NCI-H187 treated with DMSO at 0.1 percent for 48 hours (cell line): ENCODE measurements at places on chromosomes 7 and 10.

DNA sequence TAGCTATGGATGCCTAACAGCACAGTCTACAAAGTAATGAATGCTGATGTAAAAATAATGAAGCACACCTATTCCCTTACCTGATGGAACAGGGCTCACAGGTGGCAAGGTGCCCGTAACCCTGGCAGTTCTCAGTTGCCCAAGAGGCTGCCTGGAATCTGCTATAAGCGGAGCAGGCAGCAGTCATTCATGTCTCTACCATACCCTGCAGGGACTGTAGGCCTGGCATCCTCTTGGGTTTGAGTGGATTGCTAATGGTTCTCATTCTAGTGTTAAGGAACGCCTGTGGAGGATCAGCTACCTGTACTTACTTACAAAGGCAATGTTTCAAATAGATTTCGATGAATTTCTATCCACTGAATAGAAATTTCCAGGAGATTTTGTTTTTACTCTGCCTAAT is 38.4 kb downstream of the BAIAP2L1 start:
- no peak for DNase-seq

DNA sequence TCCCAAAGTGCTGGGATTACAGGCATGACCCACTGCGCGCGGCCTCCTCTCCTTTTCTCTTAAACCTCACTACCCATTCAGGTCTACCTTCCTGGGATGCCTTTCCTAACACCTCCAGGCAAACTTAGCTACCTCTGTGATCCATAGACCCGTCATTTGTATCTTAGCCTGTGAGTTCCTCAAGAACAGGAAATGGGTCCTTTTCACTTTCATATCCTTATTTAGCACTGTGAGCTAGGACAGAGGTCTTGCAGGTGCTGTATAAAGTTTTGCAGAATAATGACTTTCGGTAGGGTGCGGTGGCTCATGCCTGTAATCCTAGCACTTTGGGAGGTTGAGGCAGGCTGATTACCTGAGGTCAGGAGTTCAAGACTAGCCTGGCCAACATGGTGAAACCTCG is 215.7 kb downstream of the RELN start:
- no peak for DNase-seq

DNA sequence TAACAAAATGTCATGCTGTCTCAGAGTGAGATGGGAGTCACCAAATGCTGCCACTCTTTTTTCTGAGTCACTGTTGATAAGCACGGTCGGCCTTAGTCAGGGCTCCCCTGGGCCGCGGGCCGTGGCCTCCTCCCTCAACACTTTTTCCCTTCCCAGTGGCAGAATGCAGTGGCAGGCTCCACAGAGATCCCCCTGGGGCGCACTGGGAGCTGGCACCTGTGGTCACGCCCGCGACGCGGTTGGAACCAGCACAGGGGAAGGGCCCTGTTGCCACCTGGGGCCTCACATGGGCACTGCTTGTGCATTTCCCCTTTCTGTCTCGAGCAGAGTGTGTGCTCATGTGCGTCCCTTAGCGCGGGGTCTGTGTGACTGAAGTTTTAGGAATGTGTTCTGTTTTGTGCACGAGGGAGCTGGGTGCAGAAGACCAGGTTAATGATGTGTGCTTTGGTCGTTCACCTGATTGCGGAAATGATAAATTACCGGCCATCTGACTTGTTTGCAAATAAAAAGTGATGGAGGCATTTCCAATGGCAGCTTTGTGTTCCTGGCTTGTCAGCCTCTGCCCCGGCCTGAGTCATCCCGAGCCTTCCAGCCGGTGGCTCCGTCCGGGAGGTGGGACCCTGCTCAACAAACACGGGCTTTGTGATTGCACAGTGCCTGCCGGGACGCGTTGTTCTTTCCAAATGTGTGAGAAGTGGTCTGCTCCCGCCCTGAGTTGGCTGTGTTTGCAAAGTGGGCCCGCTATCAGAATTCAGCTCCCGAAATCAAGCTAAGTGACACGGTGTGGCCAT is 100.7 kb downstream of the NKX6-2 start:
- DNase-seq, result no peak

DNA sequence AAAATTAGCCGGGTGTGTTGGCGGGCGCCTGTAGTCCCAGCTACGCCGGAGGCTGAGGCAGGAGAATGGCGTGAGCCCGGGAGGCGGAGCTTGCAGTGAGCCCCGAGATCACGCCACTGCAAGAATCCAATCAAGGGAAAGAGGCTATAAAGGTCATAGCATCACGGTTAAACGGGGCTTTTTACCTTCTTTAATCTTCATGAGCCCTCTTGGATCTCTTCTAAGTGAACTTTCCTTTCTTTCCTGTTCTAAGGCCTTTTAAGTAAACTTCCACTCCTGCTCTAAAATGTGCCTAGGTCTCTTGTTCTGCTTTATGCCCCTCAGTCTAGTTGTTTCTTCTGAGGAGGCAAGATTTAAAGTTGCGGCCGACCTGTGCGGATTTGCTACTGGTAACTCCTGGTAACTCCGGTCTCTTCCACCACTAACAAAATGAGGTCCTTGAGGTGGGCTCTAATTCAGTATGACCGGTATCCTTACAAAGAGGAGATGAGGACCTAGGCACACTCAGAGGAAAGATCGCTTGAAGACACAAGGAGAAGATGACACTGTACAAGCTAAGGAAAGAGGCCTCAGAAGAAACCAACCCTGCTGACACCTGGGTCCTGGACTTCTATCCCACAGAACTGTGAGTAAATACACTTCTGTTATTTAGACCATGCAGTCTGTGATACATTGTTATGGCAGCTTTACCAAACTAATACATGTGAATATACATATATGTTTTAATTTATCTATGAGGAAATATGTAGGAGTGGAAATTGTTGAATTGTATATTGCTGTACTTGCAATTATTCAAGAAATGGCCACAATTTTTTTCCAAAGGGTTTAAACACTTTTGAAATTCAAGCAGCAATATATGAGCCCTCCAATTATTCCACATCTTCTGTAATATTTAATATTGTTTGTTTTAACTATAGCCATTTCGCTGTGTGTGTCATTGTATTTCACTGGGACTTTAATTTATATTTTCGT is 331.5 kb upstream of the CNTNAP2 start:
- DNase-seq, result no peak

- no peak for DNase-seq
Measured at GRCh38 chr10:104706886-104707285, 65.8 kb downstream of the SORCS3 start.

DNA sequence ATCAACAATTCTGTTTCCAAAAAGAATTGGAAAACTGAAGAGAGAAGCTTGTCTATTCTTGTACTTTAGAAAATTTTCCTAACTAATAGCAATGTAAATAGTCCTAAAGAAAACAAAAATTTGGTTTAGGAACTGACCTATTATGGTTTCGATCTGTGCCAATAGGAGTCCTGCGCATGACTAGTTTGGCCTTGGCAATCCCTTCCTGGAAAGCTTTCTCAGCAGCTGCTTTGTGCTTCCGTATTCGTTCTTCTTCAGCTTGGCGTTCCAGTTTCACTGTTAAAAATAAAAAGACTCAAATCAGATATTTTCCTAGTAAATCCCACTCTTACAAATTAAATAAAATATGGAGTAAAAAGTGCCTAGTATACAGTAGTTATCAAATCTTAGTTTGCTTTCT is 36.6 kb downstream of the FZD9 start:
- DNase-seq, result no peak
